HS-5 (cell line): ENCODE measurements at places on chromosomes 5 and 9.

DNA sequence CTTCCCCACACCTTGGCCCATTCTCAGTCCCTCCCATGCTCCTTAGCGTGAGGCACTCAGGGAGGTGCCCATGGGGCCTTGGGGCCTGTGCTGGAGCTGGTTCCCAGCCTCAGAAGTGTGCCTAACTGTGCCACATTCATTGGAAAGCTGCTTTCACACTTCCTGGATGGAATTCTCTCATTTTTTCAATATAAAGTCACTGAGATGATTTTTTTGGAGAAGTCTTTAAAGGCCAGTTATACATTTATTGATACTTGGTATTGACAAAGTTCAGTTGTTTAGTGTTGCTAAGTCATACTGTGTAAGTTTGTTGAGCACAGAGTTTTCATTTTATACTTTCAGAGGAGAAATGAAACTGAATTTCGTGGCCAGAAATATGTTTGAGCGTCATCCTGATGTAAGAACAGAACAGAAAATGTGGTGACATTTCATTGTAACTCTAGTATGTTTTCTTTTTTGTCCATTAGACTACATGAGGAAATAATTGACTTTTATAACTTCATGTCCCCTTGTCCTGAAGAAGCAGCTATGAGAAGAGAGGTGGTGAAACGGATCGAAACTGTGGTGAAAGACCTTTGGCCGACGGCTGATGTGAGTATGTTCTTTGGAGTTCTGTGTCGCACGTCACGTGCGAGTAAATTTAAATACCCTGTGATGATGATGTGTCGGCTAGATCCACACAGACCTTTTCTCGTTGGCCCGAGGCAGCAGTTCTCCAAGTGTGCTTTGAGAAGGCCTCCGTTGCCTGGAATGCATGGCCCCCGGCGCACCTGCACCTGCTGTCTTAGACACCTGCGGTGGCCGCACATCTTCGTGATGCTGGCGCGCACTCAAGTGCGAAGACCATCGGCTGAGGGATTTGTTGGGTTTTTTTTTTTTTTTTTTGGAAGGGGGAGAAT, 24.1 kb downstream of the TENT4A start:
- DNase-seq, result no peak

GRCh38 chr5:378301-378891, 56.9 kb downstream of the AHRR start:
- DNase-seq, result no peak

DNA sequence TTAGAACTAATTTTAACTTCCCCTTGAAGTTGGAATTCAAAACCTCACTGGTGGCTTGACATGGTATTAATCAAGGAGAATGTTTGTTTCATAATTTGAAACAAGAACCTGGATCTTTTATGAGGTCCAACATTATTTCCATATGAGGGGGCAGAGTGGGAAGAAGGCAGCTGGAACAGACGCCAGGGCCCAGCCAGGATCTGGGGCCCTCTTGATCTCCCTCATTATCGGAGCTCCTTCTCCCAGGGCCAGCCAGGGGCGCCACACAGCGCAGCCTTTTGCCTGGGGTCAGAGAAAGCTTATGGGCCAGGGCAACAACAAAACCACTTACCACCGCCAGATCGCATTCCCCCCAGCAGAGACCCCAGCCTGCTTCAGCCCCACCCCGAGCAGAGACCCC, 27.1 kb upstream of the NKD2 start:
- no peak for DNase-seq

DNA sequence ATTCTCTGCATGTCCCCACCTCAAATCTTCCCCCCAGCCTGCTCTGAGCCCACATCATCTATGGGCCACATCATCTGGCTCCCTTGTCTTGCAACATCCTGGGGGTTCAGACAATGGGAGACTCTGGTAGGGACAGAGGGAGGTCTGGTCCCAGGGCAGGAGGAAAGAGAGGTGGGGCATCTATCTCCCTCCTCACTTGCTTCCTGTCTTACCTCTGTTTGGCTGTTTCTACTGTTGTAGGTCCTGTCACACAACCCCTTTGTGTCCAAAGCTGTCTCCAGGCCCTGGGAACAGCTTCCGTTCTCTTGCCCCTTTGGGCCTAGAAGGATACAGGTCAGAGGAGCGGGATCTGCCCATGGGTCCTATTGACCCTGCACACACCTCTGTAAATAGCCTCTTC, 227.2 kb downstream of the NSG2 start:
- DNase-seq, result no peak

DNA sequence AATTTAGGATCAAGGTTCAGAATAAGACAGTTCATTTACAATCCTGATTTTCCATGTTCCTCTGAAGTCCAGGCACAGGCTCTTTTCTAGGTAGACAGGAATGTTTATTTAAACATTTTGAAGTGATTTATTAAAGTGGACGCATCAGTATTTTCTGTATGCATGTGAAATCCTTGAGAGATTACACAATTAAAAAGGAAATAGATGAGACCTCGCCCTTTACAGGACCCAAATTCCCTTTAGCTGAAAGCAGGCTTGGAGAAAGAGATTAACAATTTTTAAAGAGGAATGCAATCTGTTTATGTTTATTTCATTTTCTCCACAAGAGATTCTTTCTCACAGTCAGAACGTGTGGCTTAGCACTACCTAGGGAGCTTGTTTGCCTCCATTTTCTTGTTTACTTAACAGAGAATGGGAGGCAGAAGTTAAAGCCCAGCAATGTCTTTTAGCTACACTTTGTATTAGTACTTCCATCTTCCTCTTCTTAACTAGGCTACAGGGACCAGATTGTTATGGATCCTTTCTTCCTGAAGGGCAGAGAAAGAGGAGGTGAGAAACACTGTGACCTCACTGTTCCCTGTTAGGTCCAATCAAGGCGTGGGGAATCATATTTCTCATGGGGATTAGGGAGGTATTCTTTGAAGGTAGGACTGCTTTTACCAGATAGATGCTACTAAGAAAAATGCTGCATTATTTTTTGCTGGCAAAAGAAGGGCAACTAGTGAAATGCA, 416.0 kb downstream of the SH3GL2 start:
- DNase-seq, result no peak

DNA sequence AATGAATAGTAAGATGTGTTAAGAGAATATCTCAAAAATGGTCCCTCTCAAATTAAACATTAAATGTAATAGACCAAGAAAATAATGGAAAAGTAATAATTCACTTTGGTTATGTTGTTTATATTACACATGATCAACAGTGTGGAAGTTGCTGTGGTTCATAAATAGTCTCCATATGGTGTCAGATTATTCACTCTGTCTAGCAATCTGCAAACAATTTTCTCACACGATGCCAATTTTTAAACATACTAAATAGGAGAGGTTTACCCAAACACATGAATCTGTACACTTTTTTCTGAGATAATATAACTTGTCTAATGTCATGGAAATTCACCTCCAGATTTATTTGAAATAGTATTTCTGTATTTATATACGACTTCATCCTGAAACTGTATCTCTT, 217.4 kb upstream of the FBXL7 start:
- DNase-seq, result no peak

GRCh38 chr5:157835041-157835440, 23.9 kb downstream of the CLINT1 start:
- DNase-seq, result no peak

- DNase-seq, result no peak
These were observed 13.7 kb upstream of the FOCAD start for GRCh38 chr9:20670395-20670794.

DNA sequence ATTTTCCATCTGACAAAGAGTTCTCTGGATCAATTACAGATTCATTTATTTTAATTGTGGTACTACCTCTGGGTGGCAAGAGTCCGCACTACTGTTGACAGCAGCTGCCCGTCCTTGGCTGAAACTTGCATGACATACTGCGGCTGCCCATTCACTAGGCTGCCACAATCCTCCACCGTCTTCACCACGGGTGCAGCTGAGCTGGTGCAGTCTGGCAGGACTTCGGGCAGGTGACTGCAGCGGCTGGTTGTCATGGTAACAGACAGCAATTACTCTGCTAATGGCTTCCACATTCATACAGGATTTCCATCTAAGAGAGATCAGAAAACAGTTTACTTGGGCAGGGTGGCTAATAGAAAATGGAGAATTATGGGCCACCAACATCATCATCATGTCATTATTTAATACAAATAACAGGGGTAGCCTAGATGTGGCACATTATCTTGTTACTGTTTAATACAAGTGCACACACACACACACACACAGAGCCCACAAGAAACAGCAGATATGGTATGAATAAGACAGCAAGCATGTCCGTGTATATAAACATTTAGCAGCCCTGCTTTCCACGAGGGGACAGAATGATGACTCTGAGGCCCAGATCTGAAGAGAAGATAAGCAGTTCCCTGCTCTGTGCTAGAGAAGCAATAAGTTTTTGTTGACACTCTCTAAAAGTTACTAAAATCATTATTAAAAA, 112.3 kb downstream of the MARCHF3 start:
- no peak for DNase-seq

DNA sequence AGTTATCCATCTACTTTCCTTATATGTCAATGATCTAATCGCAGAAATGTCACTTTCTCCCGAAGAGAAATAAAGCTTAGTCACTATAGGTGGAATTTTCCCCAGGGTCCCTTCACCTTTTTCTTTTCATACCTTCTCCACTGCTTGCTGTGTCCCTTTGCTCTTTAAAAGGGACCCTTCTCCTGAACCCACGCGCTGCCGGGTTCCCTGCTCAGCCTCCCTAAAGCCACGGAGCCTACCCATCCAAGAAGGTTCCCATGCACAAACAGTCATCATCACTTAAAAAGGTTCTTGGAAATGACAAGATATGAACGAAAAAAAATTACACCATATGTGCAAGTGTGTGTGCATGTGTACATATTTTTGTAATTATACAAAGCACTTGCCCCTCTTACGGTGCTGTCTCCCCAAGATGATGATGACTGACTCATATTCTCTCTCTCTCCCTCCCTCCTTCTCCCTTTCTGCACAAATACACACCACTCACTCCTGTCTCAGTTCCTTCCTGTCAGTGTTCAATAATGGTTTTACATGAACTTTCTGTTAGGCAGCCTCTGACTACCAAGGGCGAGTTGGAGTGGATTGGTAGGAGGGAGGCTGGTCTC, 1.5 kb upstream of the PTPRD start:
- DNase-seq, result peak; percentile 6

DNA sequence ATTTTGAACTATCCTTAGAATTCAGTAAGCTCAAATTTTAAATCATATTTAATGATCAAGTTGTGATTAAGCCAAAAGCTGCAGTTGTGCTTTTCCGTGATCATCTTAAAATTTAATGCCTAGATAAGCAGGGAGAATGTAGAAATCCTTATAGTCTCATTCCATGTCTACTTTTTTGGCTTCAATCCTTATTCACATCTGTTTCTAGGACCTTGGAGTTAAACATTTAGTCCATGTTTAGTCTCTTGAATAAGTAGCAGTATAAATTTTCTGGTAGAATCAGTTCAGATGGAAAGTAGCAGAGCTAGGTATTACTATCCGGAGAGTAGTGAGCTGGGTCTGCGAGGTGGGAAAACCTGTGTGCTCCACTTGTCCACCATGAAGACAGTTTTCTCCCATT, 59.3 kb upstream of the RIOK2 start:
- no peak for DNase-seq

DNA sequence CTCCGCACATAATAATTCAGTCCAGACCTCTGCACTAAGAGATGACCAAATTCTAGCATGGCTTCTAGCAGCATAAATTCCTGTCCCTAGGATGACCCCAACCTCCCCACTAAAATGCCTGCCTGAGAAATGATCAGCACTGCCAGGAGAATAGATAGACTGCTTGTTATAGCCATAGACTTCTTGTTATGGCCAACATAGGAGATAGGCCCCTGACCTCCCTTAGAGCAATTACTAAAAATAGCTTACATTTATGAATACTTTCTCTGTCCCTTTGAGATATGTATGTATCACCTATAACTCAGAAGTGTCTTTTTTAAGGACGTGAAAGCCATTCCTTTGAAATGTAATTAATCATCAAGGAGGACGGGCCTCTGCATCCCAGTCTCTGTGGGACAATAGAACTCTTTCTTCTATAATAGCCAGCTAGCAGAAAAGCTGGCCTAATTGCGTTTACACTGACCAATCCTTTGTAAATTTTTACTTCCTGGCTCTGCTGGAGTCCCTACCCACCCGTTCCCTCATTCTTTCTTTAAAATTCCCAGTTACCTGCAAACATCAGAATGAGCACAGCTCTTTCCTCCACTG, 1002.7 kb downstream of the CDH18 start:
- DNase-seq, result no peak

DNA sequence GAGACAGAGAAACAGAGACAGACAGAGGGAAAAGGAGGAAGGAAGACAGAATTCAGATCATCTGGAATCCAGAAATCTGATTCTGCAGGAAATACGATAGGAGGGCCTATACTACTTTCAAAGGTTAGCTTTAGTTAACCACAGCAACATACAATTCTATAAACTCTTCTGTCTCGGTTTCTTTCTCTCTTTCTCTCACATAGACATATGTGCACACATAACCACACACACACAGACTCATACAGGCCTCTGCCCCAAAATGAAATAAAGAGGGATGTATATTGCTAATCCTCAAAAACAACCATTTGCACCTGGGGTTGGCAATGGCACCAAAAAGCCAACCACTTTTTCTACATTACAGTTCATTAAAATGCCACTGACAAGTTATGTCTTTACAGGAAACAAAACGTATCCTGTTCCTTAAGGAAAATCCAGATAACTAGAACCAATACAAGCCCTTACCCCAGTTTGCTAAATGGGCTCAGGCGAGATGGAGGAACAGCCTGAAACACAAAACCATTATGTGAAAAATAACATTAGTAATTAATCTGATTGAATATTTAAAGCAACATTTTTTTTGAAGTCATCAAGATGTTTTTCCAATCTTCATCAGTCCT, 372.3 kb upstream of the CCNH start:
- DNase-seq, result no peak

GRCh38 chr5:143217065-143217803, 186.3 kb downstream of the NR3C1 start:
- DNase-seq, result no peak

GRCh38 chr9:80552931-80553330, 981.2 kb downstream of the TLE4 start:
- DNase-seq, result no peak

GRCh38 chr9:136400038-136400834, at the start of gene SNAPC4:
Gene SNAPC4, minus strand, starts transcription at chr9:136400170. Its CDS starts 1,742 bp downstream, at chr9:136398428.
- no peak for DNase-seq
